ENCODE measurements at places on chromosomes 5 and 9.

- no peak for DNase-seq
These were observed 484.9 kb downstream of the BNC2 start for GRCh38 chr9:16385590-16385989.

DNA sequence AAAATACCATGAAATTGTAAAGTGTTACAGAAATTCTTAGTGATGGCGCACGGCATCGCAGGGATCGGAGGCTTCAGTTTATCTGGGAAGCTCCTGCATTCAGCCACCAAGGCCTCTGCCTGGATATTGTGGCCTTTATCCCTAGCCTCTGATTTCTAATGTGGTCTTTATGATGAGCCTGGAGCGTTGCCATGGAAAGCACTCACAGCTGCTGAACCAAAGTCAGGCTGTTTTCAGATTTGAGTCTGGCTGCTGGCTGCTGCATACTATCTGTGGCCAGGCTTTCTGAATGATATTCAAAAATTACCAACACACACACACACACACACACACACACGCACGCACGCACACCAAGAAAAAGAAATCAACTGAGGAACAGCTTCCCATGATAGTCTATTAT, 101.1 kb upstream of the ZNF366 start:
- DNase-seq, result no peak

DNA sequence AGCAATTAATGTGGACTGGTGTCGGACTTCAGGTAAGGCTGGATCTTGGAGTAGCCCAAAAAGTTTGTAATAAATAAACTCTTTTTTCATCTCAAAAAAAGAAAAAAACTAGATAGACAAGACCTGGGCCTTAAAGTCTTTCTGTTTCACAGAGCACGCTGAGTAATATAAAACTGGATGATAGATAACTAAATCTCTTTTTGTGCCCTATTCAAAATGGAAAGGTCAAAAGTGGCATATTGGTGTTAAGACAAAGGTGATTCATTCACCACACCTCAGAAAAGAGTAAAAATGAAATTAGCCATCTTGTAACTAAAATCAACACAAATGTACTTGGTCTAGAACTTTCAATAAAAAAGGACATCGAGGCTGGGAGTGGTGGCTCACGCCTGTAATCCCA, 30.3 kb upstream of the RFK start:
- no peak for DNase-seq

DNA sequence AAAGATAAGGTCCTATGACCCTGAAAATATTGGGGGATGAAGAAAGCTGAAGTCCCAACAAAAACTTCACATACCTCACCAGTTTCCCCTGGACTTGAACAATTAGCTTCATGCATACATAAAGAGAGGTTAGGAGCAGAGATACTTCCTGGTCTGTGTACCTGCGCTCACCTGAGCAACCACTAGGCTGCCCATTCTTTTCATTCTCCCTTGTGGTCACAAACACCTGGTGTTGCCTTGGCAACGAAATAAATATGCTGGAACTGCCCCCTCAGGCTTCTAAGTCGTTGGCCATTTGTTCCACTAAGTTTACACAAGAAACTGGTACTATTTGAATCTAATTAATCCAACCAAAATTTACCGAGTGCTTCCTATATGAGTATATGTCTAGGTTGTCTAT, 18.1 kb downstream of the OTP start:
- DNase-seq, result no peak

GRCh38 chr5:116563736-116564308, 10.8 kb downstream of the SEMA6A start:
- DNase-seq, result no peak

DNA sequence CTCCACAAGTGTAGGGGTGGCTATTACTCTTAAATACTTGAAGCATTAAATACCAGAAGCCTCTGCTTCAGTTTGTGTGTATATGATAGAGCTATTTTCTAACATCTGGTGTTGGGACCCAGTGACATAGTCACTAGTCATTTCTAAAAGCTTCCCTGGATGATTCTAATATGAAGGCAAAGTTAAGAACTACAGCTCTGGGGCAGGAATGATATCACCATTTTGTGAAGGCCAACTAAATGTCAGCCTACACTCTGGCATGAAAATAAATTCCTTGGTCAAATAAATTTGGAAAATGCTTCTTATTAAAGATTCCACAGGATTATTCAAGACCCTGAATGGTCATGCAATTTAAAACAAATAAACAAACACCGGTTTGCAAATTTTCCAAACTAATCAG, 197.7 kb downstream of the PLK2 start:
- DNase-seq, result no peak

DNA sequence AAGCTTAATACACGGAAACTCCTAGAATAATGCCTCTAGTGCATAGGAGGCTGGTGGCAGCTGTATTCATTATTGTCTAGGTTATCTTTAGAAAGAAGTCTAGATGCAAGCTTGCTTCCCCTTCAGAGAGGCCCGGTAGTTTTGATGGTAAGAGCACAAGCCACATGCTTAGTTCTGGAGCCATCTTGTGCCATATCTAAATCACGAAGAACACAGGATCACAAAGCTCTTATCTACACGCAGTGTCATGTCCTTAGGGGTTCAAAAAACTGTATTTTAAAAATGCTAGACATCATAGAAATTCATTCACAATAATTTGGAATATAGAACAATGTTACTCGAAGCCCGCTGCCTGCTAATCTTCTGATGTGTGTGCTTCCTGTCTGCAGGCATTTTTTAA, 6.2 kb downstream of the CACFD1 start:
- no peak for DNase-seq

GRCh38 chr5:151023047-151023615, 2.7 kb downstream of the GPX3 start:
- no peak for DNase-seq

- DNase-seq, result no peak
These were observed 626.5 kb downstream of the DMRTA1 start for GRCh38 chr9:23073136-23073535.

DNA sequence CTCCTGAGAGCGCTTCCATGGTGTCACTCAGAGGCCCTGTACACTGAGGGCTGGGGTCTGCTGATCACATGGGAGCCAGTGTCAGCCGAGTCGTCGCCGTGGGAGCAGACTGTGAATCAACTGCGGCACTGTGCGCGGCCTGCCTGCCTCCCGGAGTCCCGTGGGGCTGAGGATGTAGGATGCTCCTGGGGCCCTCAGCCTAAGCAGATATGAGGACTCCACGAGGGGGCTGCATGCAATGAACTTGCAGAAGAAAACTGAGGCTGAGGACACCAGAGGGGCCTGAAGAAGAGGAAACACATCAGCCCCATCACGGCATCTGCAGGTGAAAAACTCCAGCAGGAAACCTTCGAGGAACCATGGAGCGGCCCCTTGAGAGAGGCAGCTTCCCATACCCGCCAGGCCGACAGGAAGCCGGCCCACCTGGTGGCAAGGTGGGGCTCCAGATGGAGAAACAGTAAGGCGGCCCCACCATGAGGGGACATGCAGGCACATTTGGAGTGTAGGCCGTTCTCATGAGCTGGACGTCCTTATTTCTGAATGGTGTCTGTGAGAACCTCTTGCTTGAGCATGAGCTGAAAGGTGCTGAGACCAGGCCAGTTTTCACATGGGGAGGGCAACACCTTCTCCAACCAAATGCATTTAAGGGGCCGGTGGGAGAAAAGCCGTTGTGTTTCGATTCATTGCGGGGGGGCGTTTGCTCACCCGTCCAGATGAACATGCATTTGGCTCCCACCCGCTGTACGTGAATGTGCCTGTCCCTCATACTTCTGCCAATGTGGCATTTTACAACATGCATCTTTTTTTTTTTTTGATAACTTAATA, 35.2 kb upstream of the ADAMTS2 start:
- no peak for DNase-seq
